ENCODE measurements at places on chromosomes 4 and X.
A peak's percentile ranks its signal among the peaks of the same experiment; 100 is the strongest.

- peak; percentile 23 for DNase-seq
Observed at GRCh38 chrX:68419975-68420374, 13.3 kb downstream of the OPHN1 start.

DNA sequence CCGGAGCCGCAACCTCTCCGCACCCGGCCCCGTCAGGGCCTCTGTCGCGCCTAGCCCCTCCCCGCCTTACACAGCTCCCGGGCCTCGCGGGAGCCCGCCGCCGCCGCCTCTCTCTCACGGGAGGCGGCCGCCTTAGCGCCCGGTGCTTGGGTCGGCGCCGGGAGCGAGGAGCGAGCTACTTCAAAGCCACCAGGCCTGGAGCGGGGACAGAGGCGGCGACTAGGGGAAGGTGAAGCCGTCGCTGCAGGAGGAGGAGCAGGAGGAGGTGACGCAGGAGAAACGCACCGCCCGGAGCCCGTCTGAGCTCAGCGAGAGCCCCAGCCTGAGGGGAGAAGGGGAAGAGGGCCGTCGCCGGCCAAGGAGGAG lies 250 bp downstream of the USP9X start:
- DNase-seq: no peak

- DNase-seq: no peak
Observed at GRCh38 chr4:94486372-94486801, 34.6 kb downstream of the PDLIM5 start.

GRCh38 chrX:112087545-112087944 lies 5.0 kb upstream of the TRPC5 start:
- no peak for DNase-seq

DNA sequence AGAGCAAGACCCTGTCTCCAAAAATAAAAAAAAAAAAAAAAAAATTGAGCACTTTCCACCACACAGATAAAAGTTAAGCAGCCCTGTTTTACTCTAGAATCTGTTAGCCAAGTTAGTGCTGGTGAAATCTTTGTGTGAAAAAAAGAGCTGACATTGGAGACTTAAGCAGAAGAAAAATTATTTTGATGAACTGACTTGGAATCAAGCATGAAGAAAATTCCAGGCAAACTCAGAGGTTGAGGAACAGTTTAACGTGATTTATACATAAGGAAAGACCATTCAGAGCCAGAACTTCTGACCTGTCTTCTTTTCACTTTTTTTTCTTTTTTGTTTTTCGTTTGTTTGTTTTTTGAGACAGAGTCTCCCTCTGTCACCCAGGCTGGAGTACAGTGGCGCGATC lies 79.6 kb upstream of the RBPJ start:
- no peak for DNase-seq

DNA sequence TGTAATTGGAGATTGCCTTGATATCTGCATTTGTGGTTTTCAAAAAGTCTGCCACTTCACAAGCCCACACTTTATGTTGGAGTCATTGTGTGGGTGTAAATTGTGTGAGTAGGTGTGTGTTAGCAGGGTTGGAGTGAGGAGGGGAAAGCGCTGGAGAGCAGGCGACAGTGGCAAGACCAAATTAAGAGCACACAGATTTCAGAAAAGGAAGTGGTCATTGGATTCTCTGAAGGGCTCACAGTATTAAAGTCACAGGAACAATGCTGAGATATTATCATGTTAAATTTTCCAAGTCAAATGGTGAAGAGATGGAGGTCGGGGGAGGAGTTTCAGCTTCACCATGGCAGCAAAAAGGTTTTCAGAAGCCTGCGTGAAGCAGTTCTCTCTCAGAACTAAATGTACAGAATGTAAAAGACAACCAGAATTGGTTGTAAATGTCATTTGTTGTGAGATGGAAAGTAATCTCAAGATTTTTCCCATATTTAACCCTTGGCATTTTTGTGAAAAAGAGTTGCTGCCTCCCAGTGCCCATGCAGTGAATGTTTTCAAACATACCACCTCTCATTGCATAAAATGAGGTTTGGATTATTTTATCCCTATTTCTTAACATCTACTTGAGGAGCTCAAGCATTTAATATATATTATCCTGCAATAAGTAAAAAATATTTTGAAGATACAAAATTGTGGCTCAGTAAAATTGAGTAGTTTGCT lies 265.9 kb downstream of the ZNF674 start:
- no peak for DNase-seq

DNA sequence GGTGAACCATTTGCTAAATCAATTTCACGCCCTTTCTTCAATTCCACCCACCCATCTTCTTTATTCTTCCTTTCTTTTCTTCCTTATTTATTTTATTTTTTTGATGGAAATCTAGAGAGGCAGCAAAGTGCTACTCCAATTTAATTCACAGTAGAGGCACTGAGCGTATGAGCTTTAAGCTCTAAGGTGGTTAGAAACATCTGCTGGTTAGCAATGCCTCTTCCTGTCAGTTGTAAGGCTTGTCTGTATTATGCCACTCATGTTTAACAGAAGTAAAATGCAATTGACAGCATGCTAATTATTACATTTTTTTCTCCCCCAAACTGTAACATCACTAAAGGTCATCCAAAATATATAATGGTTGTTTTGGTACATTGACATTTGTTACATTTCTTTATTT lies 103.8 kb downstream of the EPHA5 start:
- no peak for DNase-seq

- DNase-seq: no peak
Observed at GRCh38 chr4:149845743-149846142, 30.1 kb upstream of the IQCM start.

GRCh38 chr4:5989236-5990225 lies 28.7 kb downstream of the C4orf50 start:
- no peak for DNase-seq

DNA sequence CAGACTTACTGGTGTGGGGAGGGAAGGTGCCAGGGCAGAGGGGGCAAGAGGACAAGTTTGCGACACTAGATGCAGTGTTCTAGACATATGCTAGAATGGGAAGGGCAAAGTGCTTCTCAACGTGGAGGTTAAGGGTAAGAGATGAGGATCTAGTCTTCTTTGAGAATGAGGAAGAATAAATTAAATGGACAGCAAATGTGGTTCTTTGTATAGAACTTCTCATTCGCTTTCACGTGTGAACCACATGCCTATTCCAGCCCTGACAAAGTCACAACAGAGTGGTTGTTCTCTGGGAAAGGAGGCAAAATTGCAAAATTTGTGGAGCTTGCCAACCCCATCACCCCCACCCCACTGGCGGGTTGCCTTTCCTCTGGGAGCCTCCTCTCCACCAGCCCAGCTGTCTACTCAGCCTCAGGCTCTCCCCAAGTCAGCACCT lies 1.5 kb upstream of the ANXA5 start:
- DNase-seq: no peak

- DNase-seq: no peak
Observed at GRCh38 chr4:109764376-109764775, 34.5 kb upstream of the PLA2G12A start.

- no peak for DNase-seq
Observed at GRCh38 chr4:185128272-185129119, 14.6 kb upstream of the SLC25A4 start.

- DNase-seq: no peak
Observed at GRCh38 chrX:150207733-150208132, 155.4 kb upstream of the MAMLD1 start.

- no peak for DNase-seq
Observed at GRCh38 chrX:72005046-72005445, 94.4 kb downstream of the NHSL2 start.

DNA sequence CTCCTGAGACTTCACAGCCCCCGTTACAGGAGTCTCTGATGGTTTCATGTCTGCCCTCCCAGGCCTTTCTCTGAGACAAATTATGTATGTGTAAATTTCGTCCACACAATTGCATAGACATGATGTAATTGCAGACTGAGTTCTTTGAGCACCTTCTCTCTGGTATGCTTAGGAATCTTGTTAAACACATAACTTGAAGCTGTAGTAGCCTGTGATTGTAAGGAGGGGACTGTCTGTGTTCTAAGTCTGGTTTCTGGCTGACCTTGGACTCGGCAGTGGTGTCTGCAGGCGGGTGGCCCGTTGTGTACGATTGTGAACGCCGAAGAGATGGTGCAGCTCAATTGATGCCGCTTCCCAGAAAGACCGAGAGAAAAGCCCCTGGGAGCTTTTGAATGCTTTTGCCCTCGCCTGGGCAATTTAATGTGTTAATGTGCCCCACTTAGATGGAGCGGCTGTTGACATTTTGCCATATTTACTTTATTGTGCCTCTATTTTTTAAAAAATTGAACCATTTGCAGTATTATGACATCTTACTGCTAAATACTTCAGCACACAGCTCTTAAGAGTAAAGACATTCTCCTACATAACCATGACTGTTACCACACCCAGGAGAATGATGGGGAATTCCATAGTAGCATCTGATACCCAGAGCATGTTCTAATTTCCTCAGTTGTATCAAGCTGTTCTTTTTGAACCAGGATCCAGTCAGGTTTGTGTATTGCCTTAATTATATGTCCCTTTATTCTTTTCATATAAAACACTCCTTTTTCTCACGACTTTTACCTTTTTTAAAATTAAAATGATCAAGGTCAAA lies 58.4 kb upstream of the TADA2B start:
- no peak for DNase-seq

GRCh38 chr4:142334931-142335330 lies 511.2 kb downstream of the INPP4B start:
- no peak for DNase-seq
